ENCODE measurements at places on chromosomes 4 and X. TPM values are rescaled to one million over a fixed set of nuclear protein-coding genes. Genes with fewer than 3 reads are reported as not detected.

DNA sequence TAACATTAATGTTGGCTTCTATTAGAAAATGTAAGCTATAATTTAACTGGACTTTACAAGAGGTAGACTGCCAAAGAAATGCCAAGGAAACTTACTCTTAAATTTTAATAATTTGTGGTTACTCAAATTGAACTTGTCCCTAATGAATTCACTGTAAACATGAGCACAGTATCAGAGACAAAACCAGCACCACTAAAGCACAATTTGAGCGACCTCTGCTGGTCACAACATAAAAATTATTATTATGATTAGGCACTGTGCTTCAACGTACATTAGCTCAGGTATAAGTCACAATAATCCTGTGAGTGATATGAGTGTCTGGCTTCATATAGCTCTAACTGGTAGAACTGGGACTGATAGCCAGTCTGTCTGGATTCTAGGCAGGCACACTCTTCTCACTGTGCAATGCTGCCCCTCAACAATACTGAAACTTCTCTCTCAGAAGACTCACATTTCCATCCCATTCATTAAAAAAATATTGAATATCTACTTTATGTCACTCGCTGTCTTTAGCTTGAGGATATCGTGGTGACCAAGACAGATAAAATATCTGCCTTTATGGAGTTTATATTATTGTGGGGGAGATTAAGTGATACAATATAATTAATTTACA lies 8.0 kb downstream of the NUDT6 start:
- DNase-seq = no peak

NXF3 gene
- 0.11 TPM for polyA plus RNA-seq

GRCh38 chr4:32037399-32037798 lies 1317.2 kb downstream of the PCDH7 start:
- peak; percentile 43 for DNase-seq

- no peak for DNase-seq
Observed at GRCh38 chr4:184854673-184855072, 28.9 kb upstream of the ACSL1 start.

ERCC6L gene
- polyA plus RNA-seq = 5.4 TPM

DNA sequence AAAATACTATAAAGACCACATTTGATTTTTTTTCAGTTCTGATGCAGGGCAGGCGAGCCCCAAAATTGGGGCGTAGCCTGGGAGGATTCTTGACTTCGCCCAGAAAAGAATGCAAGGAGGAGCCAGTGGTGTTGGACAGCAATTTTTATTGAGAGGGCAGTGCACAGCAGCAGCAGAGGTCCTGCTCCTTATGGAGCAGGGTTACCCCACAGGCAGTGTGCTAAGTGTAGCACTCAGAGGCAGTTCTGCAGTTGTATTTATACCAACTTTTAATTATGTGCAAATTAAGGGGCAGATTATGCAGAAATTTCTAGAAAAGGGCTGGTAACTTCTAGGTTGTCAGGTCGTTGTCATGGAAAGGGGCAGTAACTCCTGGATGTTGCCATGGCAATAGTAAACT lies 69.9 kb downstream of the GASK1B start:
- DNase-seq = no peak

GRCh38 chr4:6733358-6734164 lies 17.6 kb downstream of the BLOC1S4 start:
- DNase-seq = no peak

DNA sequence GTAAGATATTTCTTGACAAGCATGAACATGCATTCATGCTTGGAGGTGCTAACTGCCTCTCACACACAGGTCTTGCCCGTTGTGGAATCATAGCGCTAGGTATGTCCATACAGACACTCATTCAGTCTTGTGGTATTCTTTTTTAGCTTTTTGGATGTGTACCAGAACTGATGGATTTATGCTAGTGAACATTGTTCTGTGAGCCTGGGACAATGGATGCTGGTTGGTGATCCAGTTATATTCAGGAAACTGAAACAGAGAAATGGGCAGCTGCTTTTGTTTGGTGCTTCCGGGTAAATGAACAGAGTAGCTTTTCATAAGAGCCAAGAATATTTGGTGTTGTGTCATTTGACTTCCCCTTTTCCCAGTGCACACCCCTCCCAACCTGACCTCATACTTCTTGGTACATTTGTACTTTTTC lies 78.9 kb upstream of the SLC4A4 start:
- no peak for DNase-seq

GRCh38 chrX:49001521-49002090 lies 458 bp downstream of the GRIPAP1 start:
- peak; percentile 17 for DNase-seq

SHROOM2 gene
- 21.8 TPM for polyA plus RNA-seq

CXorf49B gene
- polyA plus RNA-seq = not detected

DNA sequence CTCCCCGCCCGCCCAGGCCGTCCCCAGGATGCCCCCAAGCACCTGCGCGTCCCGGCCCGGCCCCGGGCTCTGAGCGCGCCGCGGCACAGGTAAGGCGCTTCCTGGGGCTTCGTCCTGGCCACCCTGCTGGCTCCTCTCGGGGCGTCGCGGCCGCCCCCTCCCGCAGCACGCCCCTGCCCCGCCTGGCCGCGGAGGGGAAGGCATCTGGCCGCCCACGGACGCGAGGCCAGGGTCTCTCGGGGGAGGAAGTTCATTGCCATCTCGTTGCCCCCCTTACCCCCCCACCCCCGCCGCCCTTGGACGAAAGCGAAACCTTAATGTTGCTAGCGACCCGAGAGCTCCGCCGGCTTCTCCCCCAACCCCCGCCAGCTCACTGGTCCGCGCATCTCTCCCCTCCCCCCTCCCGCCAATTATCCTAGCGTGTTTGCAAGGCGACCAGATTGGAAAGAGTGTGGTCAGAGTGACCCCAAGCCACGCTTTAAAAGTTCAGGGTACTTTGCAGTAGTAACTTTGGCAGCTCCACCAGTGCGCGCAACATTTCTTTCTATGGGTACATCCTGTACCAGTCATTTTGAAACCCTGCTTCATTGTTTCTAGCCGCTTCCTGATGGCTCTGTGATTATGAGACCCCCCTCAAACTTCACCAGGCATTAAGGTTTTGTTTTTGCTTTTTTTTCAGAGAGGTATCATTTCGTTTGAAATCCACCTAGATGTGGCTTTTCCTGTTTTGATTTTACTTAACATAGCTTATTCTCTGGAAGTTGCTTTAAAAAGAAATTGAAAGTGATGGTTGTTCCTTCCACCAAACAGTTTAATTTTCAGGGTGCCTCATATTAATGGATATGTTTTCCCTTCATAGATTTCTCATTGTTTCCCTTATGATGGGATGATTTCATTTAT lies 626 bp downstream of the TBC1D1 start:
- no peak for DNase-seq

TLR10 gene
- 0.45 TPM for polyA plus RNA-seq

DNA sequence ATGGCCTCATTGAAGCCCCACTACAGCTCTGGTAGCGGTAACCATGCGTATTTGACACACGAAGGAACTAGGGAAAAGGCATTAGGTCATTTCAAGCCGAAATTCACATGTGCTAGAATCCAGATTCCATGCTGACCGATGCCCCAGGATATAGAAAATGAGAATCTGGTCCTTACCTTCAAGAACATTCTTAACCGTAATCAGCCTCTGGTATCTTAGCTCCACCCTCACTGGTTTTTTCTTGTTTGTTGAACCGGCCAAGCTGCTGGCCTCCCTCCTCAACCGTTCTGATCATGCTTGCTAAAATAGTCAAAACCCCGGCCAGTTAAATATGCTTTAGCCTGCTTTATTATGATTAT lies 876 bp downstream of the HPRT1 start:
- DNase-seq = no peak

DNA sequence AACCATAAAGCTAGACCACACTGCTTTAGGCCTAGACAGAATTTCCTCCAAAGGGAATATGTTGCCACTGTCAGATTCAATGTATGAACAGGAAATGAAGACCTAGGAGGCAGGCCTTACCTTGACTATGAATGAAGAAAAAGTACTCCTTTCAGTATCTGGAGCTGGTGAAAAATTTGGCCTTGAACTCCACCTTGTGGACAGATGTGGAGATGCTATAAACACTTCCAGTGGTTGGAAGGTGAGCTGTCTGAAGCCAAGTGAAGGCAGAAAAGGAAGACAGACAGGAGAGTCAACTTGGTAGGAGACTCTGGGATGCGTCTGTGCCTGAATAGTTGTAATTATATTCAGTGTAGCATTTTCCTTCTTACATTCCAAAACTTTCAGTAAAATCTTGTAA lies 17.2 kb downstream of the SPIN3 start:
- DNase-seq = no peak
